ELF-1 (cell line): ENCODE measurements at places on chromosomes 2 and 18.

- no peak for DNase-seq
Observed at GRCh38 chr2:8907764-8908288, 70.4 kb upstream of the KIDINS220 start.

DNA sequence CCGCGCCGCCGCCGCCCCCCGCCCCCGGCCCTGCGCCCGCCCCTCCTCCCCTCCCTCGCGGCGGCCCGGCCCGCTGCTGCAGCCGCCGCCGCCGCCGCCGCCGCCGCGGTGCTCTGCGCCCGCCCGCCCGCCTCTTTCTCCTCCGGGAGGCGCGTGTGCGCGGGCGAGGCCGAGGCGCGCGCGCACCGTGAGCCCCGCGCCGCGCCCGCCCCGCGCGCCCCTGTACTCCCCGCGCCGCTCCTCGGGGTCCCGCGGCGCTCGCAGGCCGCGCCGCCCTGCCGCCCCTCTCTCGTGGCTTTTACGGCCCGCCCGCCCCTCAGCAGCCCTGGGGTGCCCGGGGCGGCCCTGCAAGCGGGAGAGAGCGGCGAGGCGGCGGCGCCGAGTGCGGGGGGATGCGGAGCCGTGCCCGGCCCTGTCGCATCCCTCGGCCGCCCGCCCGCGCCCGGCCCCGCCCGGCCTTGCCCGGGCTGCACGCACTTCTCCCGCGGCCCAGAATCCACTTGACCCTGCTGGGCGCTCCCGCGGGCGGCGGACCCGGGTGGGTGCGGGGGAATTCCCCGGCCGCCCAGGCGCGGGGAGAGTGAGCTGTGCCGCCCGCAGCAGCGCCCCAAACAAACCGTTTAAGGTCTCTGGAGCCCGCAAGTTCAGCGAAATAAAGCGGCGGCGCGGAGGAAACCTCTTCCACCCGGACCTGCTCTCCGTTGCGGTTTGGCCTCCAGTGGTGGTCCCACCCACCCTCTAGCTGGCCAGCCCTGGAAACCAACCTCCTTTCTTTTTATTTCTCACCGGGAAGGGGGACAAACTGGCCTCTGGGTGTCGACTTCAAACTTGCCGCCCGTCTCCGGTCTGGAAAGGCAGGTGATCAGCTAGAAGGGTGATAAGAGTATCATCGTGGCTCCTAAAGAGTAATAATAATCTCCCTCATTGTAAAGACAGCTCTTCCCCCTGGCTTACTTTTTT lies 37.4 kb downstream of the AFF3 start:
- peak; percentile 20 for DNase-seq

GRCh38 chr18:52948868-52949444 lies 609.0 kb downstream of the DCC start:
- no peak for DNase-seq

DNA sequence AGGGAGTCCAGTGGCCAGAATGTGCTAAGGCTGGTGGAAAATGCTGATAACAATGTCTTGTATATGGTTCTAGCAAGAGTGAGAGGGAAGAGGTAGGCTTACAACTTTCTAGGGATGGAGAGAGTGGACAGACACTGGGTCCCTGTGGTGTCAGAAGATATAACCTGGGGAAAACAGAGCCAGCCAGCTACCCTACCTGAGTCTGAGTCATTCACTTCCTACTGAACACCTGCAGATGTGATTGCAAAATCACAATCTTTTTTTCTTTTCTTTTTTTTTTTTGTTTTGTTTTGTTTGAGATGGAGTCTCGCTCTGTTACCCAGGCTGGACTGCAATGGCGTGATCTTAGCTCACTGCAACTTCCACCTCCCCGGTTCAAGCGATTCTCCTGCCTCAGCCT lies 7.3 kb downstream of the TET3 start:
- no peak for DNase-seq

DNA sequence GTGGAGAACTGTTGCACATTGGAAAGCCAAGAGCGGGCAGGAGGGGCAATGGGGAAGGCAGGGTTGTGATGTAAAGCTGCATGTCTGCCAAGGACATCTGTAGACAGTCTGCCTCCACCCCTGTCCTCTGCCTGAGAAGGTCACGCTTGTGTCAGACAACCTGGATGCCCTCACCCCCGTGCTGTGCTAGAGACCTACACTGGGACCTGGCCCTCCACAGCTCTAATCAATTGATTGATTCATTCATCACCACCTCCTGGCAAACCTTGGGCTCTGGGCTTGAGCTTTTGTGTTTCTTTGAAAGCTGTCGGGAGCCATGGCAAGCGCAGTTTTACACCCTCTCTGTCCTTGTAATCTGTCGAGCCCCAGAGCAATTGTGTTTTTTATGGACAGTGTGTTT lies 41.1 kb downstream of the MARCO start:
- DNase-seq = no peak

GRCh38 chr18:63088262-63088661 lies 231.3 kb downstream of the BCL2 start:
- peak; percentile 89 for DNase-seq

- no peak for DNase-seq
Observed at GRCh38 chr2:241885291-241885945, 15.9 kb downstream of the RTP5 start.
